ENCODE measurements at places on chromosomes 7 and 10.
A peak's percentile ranks its signal among the peaks of the same experiment; 100 is the strongest.

GRCh38 chr7:121046009-121046408 is 57.5 kb downstream of the CPED1 start:
- DNase-seq, result no peak

DNA sequence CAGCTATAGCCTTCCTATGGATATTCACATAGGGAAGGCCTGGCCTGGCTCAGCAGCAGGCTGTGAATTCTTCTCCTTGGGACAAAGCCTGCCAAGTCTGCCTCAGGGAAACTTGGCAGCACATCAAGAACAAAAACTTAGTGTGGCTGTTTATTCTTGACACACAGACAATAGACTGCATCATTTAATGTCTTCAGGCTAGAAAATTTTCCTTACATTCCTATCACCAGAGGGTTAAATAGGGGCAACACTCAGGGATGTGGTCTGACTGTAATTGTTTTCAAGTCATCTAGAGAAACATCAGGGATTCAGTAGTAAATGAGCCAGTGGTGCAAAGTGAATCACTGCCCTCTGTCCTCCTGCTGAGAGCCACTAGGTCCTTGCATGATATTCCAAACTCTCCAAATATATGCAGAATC is 137.3 kb downstream of the SEMA3C start:
- DNase-seq, result peak; percentile 72

GRCh38 chr10:77037735-77038403 is 599.7 kb downstream of the KCNMA1 start:
- no peak for DNase-seq

GRCh38 chr10:59374916-59375315 is 12.6 kb upstream of the FAM13C start:
- DNase-seq, result no peak

GRCh38 chr7:74454021-74454924 is 567 bp downstream of the GTF2IRD1 start:
- no peak for DNase-seq

- DNase-seq, result no peak
Measured at GRCh38 chr10:4212111-4212630, 427.2 kb upstream of the KLF6 start.

Data from SJCRH30 (cell line).